ENCODE measurements at places on chromosomes 6 and 20. TPM values are rescaled to one million over a fixed set of nuclear protein-coding genes. Genes with fewer than 3 reads are reported as not detected.
A peak's percentile ranks its signal among the peaks of the same experiment; 100 is the strongest.

SPTLC3 gene
- 0.05 TPM for total RNA-seq

FOXF2 gene
- not detected for total RNA-seq

DNA sequence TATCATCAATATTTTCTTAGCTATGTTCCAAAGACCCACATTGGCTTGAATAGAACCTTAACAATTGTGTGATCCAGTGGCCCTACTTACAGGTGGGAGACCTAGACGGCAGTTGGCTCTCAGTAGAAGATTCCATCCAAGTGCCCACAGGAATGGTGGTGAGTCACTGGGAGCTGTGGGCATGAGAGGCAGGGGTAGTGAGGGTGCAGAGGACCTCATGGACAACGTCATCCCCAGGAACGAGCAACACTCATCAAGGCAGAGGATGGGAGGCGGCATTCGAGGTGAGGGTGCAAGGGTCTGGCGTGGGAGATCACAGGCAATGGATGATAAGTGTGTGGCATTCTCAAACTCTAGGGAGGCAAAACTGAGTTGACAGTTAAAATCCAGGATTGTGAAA lies 17.5 kb upstream of the SPO11 start:
- no peak for DNase-seq

AMD1 gene
- 73.6 TPM for total RNA-seq

DNA sequence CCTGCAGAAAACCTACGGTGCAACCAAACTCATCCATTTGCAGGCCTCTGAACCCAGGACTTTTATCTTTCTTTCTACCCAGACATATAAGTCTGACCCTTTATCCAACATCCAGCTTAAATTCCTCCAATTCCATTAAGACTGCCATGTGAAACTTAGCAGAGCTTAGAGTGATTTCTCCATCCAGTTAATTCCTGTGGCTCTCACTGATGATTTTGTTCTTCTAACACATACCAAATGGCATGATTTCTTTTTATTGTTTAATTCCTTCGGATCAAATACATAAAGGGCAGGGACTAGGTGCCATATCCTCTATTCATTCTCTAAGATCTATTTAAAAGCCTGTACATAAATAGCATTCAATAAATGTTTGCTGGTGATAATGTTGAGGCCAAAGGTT lies 92.9 kb downstream of the TASP1 start:
- no peak for DNase-seq

DNA sequence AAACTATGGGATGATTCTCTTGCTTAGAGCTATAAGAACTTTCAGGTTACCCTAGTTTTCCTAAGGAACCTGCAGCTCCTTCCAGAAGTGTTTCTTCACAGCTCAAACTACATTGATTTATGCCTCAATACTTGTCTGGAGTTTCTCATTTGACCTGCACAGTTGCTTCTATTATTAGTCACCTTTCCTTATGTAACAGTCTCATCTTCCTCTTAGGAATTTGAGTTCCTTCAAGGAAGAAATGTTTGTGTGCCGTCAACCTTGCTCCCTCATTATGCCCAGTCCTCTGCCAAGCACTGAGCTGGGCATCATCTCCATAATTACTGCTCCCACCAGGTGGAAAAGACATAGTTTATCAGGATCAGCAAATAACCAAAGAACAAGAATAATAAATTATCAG lies 466.4 kb downstream of the PKHD1 start:
- no peak for DNase-seq

GRCh38 chr20:11569163-11569562 lies 348.5 kb upstream of the BTBD3 start:
- no peak for DNase-seq

DNA sequence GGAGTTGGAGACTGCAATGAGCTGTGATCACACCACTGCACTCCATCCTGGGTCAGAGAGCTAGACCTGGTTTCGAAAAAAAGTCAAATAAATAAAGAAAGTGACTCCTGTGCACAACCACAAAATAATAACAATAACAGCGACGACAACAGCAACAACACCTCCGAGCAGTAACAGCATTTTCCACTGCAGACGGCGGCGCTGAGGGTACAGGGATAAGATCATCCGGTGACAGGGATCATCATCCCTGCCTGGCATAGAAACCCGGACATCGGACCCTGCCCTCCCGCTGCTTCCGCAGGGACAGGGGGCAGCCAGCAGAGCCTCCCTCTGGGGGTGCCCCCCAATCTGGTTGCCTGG lies 11.5 kb downstream of the SRXN1 start:
- DNase-seq, result no peak

- no peak for DNase-seq
Measured at GRCh38 chr20:52172392-52173047, 19.1 kb downstream of the ZFP64 start.

FAM83C gene
- not detected for total RNA-seq

- no peak for DNase-seq
Measured at GRCh38 chr6:35090734-35091133, 50.4 kb downstream of the TCP11 start.

GRCh38 chr6:87993356-87993755 lies 54.3 kb upstream of the SPACA1 start:
- DNase-seq, result no peak

GRCh38 chr20:46305973-46306360 lies 2.3 kb downstream of the CDH22 start:
- no peak for DNase-seq

DNA sequence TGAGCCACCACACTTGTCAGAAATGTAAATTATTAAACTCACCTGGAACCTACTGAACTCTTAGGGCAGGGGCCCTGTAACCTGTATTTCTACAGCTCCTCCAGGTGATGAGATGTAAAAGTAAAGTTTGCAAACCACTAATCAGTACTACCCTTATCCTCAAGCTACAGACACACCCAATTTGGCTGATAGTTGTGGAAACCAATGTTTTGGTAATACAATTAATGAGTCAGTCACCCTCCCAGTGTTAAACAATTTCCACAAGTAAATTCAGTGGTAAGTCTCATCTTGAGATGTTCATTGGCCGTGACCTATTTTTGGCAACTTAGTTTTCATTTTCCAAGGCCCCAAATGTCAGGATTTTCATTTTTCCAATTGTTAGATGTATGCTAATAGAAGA lies 29.6 kb downstream of the GCNT2 start:
- DNase-seq, result no peak

DNA sequence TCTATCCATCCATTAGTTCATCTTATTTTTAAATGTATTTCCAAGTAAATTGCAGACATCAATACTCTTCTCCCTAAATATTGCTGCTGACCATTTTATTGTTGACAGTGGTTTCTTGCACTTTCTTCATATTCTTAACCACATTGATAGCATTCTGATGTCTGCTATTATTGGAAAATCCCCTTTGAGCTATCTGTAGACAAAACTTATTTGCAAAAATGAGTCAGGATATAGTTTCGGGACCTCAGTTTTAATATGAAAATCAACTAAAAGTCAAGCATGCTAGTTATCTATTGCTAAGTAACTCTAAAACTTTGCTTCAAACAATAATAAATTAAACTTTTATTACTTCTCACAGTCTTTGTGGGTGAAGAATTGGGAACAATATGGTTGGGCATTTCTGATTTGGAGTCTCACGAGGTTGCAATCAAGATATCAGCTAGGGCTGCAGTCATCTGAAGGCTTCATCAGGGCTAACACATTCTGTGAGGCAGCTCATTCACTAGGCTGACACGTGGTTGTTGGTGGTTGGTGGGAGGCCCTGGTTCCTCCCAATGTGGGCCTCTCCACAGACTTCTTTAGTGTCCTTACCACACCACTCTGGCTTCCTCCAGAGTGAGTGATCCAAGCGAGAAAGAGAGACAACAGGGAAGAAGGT lies 32.7 kb downstream of the CD109 start:
- peak; percentile 31 for DNase-seq

SULF2 gene
- total RNA-seq, result 2.9 TPM

DNA sequence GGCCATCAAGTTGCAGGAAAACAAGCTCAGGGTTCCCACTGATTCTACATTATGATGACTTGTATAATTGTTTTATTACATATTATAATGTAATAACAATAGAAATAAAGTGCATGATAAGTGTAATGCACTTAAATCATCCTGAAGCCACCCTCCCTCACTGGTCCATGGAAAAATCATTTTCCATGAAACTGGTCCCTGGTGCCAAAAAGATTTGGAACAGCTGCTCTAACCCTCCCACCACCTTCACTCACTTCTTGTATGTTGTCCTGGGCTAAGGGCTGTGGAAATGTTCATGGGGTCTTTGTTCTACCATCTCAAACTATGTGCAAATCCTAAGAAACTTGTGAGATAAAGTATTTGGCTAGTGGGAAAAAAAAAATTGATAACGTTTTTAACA lies 133.8 kb downstream of the LRRC1 start:
- DNase-seq, result no peak

DNA sequence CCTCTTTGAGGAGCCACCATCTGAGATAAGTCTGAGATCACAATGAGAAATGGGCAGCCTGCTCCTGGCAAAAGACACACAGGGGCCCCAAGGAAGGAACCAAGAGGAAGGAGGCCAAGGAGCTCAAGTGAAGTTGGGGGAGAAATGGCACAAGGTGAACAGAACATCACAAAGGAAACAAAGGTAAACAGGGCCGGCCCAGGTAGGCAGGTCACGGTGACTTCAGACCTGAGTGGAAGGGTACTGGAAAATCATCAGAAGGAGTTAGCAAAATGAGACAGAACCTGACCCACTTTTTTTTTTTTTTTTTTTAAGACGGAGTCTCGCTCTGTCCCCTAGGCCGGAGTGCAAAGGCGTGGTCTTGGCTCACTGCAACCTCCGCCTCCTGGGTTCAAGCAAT lies 11.3 kb downstream of the ZMYND8 start:
- no peak for DNase-seq

MAVS gene
- 25.2 TPM for total RNA-seq

MACROD2 gene
- total RNA-seq, result 2.9 TPM

DNA sequence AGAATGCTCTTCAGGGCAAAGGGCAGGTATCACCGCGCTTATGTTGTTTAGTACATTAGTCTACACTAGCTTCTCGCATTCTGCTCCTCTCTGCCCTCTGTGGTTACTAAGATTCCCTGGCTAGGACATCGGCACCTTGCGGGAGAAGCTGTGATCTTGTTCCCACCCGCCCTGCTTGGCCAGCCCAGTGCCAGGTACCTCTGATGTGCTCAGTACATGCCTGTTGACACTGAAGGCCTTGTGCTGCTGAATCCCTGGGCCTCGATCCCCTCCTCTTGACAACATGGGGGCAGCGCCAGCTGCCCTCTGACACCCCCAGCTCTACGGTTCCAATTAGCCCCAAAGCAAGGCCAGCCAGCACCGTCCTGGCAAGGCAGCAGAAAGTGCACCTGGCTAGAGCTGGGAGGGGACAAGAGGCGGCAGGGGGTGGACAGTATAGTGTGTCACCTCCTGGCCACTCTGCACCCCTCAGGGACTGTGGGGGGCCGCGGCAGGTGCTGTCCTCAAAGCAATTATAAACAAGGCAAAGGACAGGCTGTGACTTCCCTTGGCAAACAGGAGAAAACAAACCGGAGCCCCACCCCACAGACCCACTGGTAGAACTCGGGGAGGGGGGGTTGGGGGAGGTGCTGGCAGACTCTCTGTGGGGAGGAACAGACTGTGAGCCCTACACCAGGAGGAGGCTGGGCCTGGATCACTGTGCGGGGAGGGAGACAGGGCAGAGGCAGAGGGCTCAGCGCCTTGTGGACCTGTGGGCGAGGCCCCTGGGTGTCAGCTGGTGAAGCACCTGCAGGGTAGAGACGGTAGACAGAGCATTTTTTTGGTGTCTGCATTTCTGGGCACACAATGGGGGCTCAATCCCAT lies 7.1 kb downstream of the TFEB start:
- DNase-seq, result no peak

CBLN4 gene
- total RNA-seq, result not detected

DNA sequence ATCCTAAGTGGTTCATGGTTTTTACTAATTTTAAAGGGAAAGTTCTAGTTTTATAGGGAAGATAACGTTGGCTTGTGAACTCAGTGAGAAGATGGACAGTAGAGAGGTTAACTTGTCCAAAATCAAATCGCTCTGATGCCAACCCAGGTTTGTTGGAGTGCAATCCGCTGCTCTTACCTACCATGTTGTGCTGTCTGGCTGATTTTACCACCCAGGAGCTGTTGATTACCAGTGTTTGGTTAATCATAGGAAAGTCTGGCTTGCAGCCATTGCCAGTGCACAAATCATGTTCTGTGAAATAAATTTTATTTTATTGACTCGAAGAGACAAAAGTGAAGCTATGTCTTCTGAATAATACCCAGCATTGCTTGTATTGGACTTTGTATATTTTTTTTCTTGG lies 92.4 kb downstream of the PLCB4 start:
- DNase-seq, result no peak

CRYBG1 gene
- total RNA-seq, result 30.7 TPM

DNA sequence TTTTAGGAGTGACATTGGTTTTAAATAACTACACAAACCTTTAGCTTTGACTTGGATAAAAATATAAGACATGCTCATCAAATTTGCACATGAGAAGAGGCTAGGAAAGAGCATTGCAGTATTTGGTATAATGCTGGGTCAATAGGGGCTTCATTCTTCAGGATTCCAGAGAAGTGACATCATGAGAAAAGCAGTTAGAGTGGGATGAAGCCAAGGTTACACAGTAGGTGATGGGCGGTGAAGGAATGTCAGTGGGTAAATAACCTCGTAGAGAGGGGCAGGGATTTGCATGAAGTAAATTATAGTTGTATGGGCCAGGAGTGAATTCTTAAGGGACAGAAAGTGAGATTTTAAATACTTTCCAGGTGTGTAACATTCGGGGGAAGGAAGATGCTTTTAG lies 216.2 kb downstream of the RFPL4B start:
- no peak for DNase-seq

BCAS1 gene
- total RNA-seq, result 0.56 TPM

GRCh38 chr6:122755901-122756300 lies 23.6 kb upstream of the FABP7 start:
- DNase-seq, result no peak

WFDC12 gene
- not detected for total RNA-seq

DNA sequence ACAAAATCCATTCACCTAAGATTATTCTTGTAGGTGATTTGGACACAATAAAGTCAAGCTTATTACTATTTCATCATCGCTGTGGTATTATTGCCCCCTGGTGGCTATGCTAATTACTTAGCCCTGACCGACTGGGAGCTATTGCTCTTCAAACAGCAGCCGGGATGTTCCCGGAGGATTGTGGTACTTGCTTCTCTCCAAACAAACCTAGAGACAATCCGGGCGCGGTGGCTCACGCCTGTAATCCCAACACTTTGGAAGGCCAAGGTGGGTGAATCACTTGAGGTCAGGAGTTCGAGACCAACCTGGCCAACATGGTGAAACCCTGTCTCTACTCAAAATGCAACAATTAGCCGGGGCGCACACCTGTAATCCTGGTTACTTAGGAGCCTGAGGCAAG lies 15.4 kb upstream of the STMND1 start:
- no peak for DNase-seq

DNA sequence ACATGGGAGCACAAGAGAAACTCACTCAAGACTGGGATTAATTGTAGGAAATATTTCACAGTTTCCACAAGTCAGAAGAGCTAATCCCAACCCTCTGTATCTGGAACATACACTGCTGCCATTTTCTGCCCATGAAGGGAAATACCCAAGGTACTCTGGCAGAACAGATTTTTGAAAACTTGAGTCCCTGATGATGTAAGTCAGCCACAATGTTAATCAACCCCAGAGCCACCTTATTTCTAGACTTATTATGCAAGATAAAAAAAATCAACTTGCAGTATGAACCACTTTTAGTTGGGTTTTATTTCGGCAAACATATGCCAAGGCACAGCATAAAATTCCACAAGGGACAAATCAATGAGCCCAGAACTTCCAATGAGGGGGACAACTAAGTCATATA lies 141.5 kb downstream of the LY86 start:
- no peak for DNase-seq

PBOV1 gene
- not detected for total RNA-seq
